Activated naive CD4-positive, alpha-beta T cell treated with anti-CD3 and anti-CD28 coated beads, Interleukin-2, amount 50 U/mL, for 16 hours (primary cell): ENCODE measurements at places on chromosomes 6 and 20.

DNA sequence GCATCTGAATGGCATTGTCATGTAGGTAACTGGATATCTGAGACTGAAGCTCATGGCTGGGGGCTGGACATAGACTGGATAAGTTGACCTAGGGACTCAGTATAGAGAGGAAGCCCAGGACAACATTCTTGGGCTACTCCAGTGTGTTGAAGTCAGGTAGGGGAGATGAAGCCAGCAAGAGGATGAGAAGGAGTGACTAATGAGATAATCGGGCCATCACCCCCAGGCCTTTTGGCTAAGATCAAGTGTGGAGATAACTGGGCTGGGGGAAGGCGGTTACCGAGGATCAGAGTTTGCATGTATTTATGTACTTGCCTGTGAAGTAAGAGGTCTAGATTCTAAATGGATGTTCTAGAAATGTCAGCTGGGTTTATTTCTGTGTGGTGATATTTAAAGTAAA, 73.4 kb downstream of the ELOVL2 start:
- no peak for DNase-seq

DNA sequence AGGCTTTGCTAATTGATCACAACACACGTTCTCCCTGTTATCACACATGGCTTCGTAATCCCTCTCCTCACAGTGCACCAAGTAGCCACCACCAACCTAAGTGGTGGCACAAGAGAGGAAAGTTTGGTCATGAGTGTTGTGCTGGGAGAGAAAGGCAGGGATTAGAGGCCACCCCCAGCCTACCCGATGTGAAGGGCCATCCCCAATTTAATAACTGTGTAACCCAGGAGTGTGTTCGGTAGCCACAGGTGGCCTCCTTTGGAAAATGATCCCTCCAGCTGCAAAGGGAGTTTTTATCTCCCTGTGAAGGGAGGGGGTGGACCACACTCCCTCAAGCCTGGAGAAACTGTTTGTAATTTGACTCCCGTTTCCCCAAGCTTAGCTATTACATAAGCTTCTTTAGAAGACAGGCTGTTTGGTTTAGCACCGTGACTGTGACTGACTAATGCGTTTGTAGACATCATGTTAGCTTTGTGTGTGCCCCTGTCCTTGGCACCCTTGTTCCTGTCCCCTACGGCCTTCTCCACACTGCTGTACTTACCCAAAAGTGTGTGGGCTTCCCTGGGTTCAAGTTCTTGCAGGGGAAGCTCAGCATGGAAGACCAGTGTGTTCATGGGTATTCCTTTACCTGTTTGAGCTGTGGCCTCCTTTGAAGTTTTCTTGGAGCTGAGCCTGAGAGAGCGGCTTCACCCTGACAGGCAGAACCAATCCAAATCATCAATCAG, 20.6 kb downstream of the PPP1R16B start:
- no peak for DNase-seq

GRCh38 chr20:3739926-3740451, 7.5 kb downstream of the HSPA12B start:
- no peak for DNase-seq

DNA sequence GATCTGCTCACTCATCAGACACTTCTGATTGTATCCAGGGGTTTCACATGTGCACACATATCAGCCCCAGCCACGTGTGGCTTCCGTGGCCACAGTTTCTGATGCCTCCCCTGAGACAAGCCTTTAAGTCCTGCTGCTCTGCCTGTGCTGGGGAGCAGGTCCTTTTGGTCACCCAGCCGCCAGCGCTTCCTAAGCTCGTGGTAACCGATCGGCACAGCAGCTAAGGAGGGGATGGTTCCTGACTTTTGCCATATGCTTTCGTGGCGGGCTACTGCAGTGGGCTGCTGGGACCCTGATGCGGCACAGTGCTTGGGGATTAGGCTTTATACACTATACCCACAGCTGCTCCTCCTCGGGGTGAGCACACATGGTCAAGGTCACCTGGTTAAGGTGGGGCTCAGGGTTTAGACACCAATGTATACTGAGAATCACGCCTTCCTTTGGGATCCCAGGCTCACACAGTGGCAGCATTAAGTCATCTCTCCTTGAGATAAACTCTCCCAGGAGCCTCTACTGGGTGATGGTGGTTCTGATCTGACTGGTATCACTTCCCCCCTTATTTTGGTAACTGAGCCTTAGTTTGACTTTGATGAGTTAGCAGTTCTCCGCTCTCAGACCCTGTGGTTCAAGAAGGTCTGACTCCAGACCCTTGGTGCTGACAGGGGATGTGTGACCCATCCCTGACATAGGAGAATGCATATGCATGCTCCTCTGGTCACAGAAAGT, 85.9 kb upstream of the KCNG1 start:
- DNase-seq, result no peak

DNA sequence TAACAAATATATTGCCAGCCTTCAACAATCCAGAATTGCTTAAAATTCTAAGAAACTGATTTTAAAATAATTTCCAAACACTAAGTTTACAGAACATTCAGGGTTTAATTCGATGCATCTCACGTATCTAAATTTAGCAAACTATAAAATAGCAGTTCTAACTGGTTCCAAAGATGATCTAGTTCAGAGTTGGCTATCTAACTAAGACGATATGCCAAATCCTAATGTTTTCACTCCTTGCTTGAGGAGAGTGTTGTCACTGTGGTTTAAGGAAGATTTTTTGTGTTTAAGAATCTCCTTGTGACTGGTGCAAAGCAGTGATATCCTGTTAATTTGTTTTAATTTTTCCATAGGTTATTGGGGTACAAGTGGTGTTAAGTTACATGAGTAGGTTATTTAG, 311.5 kb upstream of the ID4 start:
- no peak for DNase-seq

- no peak for DNase-seq
Observed at GRCh38 chr6:130189531-130190397, 33.0 kb downstream of the SAMD3 start.

GRCh38 chr6:36848658-36849441, 9.6 kb upstream of the CPNE5 start:
- DNase-seq, result no peak
